ENCODE measurements at places on chromosomes 7 and 10.

DNA sequence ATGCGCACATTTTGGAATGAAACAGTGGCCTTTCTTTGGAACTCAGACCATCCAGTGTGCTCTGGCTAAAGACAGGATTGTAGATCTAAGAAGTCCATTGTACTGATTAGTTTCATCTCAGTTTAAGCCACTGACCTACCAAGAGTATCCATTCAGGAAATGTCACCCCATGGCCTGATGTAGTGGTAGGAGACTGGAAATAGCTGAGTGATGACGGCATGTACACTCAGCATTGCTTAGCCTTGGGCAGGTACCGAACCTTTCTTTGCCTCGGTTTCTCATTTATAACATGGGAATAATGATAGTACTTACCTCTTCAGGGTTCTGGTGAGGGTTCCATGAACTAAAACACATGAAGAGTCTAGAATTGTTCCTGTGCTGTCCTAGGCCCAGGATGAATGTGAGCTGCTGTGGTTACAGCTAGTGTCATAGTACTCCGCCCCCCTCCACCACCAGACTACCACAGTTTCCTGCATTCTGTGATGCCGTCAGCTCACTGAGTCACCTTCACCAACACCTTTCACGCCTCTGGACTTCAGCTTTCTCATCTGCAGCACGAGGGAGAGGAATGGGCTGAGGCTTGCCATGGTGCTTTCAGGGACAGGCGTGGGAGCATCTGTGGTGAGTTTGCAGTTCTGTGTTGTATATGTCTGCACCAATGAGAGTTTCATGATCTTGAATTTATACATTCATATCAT lies 484.0 kb upstream of the GALNT17 start:
- DNase-seq, result no peak

GRCh38 chr10:32103721-32104120 lies 47.5 kb upstream of the KIF5B start:
- no peak for DNase-seq

GRCh38 chr7:35624299-35625186 lies 70.4 kb downstream of the HERPUD2 start:
- peak; percentile 22 for DNase-seq

- no peak for DNase-seq
Measured at GRCh38 chr10:116779076-116779687, 36.8 kb upstream of the HSPA12A start.

DNA sequence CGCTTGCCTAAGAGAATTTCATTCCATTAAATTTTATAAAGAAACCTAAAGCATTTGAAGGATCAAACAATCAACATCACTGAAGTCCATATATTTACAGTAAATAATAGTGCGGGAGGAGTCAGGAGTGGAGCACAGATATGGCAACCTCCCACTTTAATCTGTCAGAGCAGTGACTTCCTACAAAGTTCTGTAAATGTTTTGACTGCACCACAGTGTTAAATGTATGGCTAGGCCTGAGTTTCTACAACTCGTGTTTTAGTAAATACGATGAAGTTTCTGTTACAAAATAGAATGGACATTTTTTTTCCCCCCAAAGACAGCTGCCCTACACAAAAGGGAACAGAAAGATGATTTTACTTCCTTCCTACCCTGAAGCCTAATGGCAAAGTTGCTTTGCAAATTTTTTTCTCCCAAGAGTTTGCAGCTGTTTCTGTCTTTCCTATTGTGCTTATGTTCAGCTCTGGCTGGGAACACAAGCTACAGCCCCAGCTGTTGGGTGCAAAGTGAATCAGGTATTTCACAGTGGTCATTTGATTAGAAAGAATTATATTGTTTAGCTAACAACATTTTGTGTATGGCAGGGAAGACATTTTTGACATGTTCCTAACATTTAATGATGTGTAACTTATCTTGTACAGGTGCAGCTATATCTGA lies 62.1 kb downstream of the MET start:
- DNase-seq, result no peak

- no peak for DNase-seq
Measured at GRCh38 chr7:1977059-1977875, 255.5 kb downstream of the MAD1L1 start.

- no peak for DNase-seq
Measured at GRCh38 chr7:17256375-17256774, 42.1 kb upstream of the AHR start.

Data from DMS153 (cell line).